Bronchial epithelial cell (primary cell): ENCODE measurements at places on chromosomes 1 and 21. TPM values are rescaled to one million over a fixed set of nuclear protein-coding genes. Genes with fewer than 3 reads are reported as not detected.

DNA sequence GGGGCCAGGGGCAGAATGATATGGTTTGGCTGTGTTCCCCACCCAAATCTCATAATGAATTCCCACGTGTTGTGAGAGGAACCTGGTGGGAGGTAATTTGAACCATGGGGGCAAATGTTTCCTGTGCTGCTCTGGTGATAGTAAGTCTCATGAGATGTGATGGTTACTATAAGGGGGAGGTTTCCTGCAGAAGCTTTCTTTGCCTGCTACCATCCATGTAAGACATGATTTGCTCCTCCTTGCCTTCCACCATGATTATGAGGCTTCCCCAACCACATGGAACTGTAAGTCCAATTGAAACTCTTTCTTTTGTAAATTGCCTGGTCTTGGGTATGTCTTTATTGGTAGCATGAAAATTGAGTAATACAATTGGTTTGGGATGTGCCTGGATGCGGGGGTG is 33.7 kb upstream of the LIN9 start:
- DNase-seq = no peak

- no peak for DNase-seq
These were observed 6.3 kb downstream of the TNFRSF1B start for GRCh38 chr1:12173041-12173509.

- DNase-seq = no peak
These were observed 16.3 kb upstream of the L1TD1 start for GRCh38 chr1:62178372-62178771.

DNA sequence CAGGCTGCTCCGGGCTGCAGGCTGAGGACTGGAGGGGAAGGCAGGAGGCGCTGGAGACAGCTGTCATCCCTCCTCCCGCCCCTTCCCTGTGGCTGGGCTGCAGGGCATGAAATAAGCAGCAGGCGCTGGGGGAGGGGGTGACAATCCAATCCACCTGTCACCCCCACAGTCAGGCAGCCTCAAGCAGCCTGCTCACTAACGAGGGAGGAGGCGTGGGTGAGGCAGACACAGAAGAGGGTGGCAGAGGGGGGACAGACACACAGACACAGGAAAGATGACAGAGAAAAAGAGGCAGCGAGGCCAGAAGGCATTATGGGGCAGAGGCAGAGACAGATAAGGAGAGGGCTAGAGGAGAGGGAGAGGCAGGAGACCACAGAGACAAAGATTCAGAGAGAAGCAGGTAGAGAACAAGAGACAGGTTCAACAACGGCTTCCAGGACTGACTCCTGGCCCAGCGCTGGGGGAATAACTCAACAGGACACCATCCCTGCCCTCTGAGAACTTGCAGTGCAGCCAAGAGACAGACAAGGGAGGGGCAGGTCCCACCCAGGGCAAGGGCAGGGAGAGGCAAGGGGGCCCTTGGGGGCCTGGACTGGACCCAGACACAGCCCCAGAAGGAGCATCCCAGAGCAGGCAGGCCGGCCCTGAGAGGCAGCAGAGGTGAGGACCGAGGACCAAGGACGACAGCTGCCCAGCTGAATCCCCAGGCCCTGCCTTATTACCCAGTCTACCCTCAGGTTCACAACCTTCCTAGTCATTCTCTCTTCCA is 11.2 kb downstream of the MEF2D start:
- no peak for DNase-seq

- no peak for DNase-seq
These were observed 49.6 kb downstream of the EDN2 start for GRCh38 chr1:41434748-41435449.

DNA sequence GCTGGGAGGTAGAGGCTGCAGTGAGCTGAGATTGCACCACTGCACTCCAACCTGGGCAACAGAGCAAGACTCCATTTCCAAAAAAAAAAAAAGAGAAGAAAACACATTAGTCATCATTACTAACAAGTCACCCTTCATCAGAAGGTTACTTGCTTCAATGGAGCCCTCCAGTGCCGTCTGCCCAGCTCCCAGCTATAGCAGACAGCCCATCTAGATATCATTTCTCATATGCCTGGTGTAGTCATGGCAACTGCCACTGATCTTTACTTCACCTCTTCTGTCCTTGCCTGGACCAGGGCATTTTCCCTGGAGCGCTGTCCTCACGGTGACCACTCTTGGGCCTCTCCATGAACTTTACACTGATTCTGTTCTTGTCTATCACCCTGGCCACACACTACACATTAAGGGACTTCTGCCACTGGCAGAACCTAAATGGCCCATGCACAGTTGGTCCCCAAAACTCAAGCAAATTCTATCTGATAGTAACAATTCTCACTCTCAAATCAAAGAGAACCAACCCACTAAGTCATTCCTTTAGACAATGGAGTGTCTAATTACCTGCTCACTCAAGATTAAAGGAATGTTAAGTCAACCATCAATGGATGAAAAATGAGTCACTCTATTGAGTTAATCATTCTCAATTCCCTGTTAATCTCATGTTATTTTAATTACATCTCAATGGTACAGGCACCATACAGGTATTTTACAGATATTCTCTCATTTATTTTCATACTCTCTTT is 12.9 kb downstream of the GPA33 start:
- DNase-seq = peak; percentile 37

DNA sequence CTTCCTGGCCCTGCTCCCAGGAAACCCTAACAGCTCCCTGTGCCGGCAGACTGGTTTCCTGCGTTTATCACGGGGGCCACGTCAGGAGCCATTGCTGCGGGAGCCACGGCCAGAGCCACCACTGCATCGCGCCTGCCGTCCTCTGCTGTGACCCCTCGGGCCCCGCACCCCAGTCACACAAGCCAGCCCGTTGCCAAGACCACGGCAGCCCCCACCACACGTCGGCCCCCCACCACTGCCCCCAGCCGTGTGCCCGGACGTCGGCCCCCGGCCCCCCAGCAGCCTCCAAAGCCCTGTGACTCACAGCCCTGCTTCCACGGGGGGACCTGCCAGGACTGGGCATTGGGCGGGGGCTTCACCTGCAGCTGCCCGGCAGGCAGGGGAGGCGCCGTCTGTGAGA is 26.1 kb downstream of the RNF223 start:
- DNase-seq = no peak

- peak; percentile 28 for DNase-seq
These were observed 833 bp upstream of the DIP2A start for GRCh38 chr21:46457801-46458314.

- peak; percentile 86 for DNase-seq
These were observed 943 bp downstream of the ERRFI1 start for GRCh38 chr1:8025061-8025670.

DNA sequence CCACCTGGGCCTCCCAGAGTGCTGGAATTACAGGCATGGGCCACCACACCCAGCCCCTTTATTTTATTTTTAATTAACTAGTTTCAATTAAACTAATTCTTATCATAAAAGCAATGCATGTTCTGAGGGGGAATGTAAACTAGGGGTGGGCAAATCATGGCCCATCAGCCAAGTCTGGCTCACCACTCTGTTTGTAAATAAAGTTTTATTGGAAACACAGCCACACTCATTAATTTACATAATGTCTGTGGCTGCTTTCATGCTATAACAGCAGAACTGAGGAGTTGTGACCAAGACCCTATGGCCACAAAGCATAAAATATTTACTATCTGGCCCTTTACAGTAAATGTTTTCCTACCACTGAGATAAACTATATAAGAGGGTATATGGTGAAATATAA is 28.7 kb upstream of the IPO9 start:
- no peak for DNase-seq

PADI2 gene
- total RNA-seq = 1.0 and 1.3 TPM in 2 replicates

NPHP4 gene
- 3.2 and 6.8 TPM in 2 replicates for total RNA-seq

CLDN8 gene
- 0.26 and 0.51 TPM in 2 replicates for total RNA-seq

SELP gene
- not detected in 2 replicates for total RNA-seq
